Activated T-cell treated with anti-CD3 and anti-CD28 coated beads for 48 hours (primary cell): ENCODE measurements at places on chromosomes 1 and 21.

DNA sequence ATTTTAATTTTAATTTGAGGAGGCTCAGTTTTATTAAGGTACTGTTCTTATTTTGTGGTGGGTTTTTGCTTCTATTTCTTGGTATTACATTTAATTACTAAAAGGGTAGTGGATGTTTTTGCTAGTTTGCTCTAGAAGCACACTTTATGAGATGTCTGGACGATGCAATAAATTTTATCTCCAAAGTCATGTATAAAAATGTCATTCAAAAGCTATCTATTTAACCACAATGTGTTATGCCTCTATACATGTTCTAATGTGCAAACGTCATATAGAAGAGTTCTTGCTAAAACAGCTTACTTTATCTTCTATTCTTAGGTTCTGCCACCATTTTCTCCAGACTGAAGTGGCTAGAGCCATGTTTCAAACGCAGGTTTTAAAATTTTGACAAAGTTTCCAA, 12.9 kb upstream of the MPC2 start:
- no peak for DNase-seq

- no peak for DNase-seq
These were observed 51.8 kb upstream of the CXADR start for GRCh38 chr21:17461014-17461413.

DNA sequence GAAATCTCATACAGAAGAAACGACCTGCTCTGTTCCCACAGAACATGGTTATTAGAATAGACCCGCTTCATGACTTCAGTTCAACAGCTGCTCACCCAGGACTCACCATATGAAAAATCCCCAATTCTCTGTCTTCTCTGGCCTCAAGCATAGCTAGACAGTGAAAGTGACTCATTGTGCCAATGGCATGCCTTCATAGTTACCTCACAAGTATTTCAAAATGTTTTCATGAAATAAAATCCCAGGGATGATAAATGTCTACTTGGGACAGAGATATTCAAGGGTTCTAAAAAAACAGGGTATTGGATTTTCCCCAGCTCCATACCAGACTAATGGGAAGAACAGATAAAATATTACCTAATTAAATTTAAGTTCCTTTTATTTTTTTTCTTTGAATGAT, 82.3 kb downstream of the NOTCH2 start:
- no peak for DNase-seq

- peak; percentile 53 for DNase-seq
These were observed 27.4 kb upstream of the CTPS1 start for GRCh38 chr1:40951943-40952743.

DNA sequence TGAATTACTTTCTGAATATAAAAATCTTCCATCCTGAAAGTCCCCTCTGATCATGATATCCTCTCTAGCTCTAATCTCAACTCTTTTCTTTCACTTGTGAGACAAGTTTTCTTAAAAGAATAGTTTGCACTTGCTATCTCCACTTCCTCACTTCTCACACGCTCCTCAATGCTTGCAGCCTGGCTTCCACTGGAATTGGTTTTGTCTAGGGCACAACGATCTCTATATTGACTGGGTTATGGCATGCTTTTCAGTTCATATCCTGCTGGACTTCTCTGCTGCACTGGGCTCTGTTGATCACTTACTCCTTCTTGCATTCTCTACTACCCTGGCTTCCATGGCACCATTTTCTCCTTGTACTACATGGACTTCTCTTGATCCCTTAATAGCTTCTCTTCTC, 474 bp downstream of the FCRLA start:
- no peak for DNase-seq

GRCh38 chr1:22254756-22255155, 111.9 kb upstream of the WNT4 start:
- DNase-seq = no peak

- DNase-seq = no peak
These were observed 211.5 kb downstream of the KCNJ6 start for GRCh38 chr21:37704751-37705150.

GRCh38 chr1:41788427-41788826, 130.3 kb downstream of the HIVEP3 start:
- no peak for DNase-seq

- no peak for DNase-seq
These were observed 9.1 kb upstream of the C1orf159 start for GRCh38 chr1:1124786-1125642.

GRCh38 chr1:18599086-18599485, 31.6 kb upstream of the PAX7 start:
- no peak for DNase-seq

DNA sequence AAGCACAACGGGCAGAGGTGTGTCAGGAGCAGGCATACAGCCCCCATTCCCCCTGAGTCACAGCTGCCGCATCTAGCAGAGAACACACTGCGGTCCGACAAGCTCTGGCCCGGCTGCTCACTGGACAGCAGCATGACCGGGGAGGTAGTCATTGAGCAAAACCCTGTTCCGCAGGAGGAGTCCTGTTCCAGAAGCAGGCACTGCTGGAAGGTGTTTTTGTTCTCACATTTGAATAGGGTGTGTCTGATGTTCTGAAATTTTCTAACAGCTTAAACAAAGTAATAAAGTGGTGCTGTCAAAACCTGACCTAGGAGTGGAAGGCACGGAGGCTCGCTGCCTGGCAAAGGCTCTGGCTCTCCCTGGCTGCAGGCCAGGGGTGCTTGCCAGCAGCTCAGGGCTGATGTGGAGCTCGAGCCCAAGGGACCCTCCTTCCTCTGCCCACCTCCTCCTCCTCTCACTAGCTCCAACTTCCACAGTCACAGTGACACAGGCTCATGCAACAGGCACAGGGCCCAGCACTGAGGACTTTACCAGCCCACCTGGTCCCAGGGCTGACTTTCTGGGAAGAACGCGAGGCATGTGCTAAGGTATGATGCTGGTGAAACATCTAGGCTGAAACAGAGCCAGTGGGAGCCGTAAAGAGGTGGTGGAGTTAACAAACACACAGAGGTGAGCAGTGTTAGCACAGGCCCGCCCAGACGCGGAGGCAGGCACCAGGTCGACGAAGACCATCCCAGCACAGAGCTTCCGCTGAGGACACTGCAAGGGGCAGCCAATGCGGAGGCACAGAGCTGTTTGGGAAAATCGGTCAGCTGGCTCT, 118.6 kb upstream of the IFFO2 start:
- DNase-seq = no peak

DNA sequence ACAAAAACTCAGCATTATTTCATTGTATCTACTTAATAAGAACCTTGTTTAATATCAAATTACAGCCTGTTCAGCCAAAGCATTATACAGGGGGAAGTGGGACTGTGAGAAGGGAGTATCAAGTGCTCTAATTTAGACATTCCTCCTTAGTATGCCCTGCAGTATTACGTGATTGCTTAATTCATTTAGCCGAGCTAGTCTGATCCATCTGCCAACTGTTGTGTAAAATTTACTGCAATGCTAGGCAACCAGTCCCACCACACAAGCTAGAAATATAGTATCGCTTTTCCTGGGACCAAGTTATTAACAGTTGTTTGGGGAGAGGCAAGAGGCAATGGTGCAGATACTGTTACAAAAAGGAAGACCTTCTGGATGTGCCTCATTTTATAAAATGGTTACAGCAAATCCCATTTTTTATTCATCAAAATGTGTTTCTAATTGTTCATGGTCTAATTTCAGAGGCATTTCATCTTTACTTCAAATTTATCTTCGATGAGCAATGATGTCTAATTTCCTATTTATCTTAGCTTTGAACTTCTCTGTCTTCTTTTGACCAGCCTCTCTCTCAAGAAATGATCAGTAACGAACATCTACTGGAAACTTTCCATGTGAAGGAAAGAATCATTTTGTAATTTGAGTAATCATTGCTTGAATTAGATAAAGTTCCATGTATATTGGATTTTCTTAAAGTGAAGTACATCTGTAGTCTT, 283.3 kb downstream of the DUSP10 start:
- no peak for DNase-seq

- no peak for DNase-seq
These were observed 1.1 kb downstream of the KCNE2 start for GRCh38 chr21:34364921-34365320.

GRCh38 chr1:56409112-56409691, 170.2 kb downstream of the PLPP3 start:
- no peak for DNase-seq
